ENCODE measurements at places on chromosomes 16 and 17. TPM values are rescaled to one million over a fixed set of nuclear protein-coding genes. Genes with fewer than 3 reads are reported as not detected.

RNF151 gene
- not detected for total RNA-seq

GRCh38 chr16:78237841-78238240 is 138.4 kb downstream of the WWOX start:
- DNase-seq = no peak

- DNase-seq = no peak
Measured at GRCh38 chr17:42422412-42422957, 571 bp downstream of the CAVIN1 start.

C16orf46 gene
- 0.26 TPM for total RNA-seq

DNA sequence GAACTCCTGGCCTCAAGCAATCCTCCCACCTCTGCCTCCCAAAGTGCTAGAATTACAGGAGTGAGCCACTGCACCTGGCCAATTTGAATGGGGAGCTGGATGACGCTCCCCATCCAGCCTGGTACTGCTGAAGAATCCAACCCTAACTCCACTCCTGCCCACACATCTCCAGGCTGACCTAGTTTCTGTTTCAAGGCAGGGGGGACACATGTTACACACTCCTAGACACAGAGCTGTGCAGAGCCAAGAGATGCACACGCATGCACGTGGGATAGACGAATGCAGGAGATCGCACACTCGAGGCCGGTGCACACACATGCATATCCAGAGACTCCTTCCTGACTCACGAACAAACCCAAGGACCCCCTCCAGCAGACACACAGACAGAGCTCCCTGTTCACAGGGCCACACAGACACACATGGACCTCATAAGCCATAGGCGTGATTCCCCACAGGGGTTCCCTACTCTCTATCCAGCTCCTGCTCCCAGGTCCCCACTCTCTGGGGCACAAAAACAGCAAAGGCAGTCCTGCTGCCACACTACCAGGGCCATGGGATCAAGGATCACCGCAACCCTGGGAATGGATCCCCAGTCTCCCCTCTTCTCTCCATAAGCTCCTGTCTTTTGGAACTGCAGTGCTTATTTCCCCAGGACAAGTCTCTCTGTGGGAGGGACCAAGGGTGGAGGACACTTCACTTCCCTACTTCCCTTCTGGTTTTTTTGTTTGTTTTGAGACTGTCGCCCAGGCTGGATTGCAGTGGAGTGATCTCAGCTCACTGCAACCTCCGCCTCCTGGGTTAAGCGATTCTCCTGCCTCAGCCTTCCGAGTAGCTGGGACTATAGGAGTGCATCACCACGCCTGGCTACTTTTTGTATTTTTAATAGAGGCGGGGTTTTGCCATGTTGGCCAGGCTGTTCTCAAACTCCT is 14.4 kb downstream of the EPOP start:
- DNase-seq = no peak

Data from bronchial epithelial cell (primary cell).